ENCODE measurements at places on chromosomes 16 and 17. TPM values are rescaled to one million over a fixed set of nuclear protein-coding genes. Genes with fewer than 3 reads are reported as not detected.

Gene PITPNM3
- 1.9 TPM for total RNA-seq

Gene SLC16A13
- total RNA-seq, result 11.7 TPM

Gene ADGRG1
- total RNA-seq, result 0.75 TPM

- no peak overlapping the region for H3K27ac ChIP-seq
- H3K36me3 ChIP-seq, result no peaks in the 10 kb centered on the region
- H3K27me3 ChIP-seq, result no peaks in the 10 kb centered on the region
- peaks cover 6% of the 10 kb centered on the region for H3K4me1 ChIP-seq
These were observed 5.1 kb upstream of the KLHL36 start for GRCh38 chr16:84643180-84643583.

- peaks cover 16% of the 10 kb centered on the region for H3K27me3 ChIP-seq
- DNase-seq, result no peak
- H3K36me3 ChIP-seq, result no peaks in the 10 kb centered on the region
- no peak overlapping the region for H3K4me3 ChIP-seq
- no peak overlapping the region for H3K27ac ChIP-seq
These were observed 11.4 kb upstream of the C16orf78 start for GRCh38 chr16:49362230-49362629.

GRCh38 chr16:8950580-8951077 lies 13.1 kb downstream of the USP7 start:
- no peaks in the 10 kb centered on the region for H3K36me3 ChIP-seq
- no peak for DNase-seq
- no peaks in the 10 kb centered on the region for H3K27me3 ChIP-seq
- H3K4me3 ChIP-seq, result no peak overlapping the region
- H3K4me1 ChIP-seq, result peaks cover 27% of the 10 kb centered on the region

Gene C16orf74
- total RNA-seq, result 3.8 TPM

DNA sequence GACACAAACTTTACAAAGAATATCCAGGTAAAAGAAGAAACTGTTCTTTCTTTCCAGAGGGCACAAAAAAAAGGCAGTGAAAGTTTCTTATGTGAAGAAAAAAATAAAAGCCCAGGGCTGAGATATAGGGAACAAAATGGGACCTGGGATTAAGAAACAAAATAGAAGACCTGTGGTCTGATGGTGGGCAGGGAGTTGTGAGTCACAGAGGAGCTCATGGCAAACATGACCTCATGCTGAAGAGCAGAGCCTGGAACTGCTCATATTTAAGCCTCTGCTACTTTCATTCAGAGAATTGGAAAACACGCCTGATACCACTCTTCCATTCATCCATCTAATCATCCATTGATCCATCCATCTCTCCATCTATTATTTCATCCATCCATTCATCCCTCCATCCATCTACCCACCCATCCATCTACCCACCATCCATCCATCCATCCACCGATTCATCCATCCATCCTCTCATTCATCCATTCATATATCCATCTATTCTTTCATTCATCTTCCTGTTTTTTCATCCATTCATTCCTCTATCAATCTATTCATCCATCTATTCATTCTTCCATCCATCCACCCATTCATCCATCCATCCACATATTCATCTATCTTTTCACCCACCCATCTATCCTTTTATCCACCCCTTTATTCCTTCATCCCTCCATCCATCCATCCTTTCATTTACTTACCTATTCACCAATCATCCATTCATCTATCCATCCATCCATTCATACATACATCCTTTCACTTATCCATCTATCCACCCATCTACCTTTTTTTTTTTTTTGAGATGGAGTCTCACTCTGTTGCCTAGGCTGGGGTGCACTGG lies 30.0 kb downstream of the WFDC1 start:
- H3K4me1 ChIP-seq, result no peaks in the 10 kb centered on the region
- H3K4me3 ChIP-seq, result no peak overlapping the region
- no peak overlapping the region for H3K27ac ChIP-seq
- H3K27me3 ChIP-seq, result no peaks in the 10 kb centered on the region
- DNase-seq, result no peak

DNA sequence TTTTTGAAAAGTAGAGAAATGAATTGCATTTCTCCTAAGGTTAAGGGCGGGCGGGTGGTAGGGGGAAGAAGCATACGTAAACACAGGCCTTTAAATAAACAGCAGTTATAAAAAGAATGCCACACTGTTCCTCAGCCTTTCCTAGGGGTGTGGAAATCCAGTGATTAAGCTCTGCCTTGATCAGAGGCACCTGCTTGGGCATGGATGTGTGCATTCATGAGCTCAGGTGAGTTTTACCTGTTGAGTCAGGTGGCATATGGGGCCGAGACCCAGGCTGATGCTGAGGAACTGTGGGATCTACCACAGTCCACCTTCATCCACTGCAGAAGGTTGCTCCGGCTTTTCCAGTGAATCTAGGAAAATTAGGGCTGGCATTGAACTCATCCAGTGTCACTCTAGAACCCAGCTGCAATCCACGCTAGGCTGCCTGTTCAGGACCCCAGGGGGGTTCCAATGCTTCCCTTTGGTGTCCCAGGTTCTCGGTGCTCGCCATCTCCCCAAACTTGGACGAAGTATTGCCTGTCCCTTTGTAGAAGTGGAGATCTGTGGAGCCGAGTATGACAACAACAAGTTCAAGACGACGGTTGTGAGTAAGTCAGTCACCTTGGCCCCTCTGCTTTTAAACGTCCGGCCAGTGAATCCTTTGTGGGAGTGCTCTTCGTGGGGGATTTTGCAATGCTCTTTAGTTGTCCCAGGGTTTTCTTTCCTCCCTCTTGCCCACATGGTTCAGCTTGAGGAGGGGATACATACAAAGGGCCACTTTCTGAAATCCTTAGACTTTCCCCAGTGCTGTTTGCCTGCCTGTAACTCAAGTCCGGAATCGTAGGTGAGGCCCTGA lies 72.7 kb downstream of the SDR42E1 start:
- H3K4me3 ChIP-seq, result no peak overlapping the region
- H3K27me3 ChIP-seq, result no peaks in the 10 kb centered on the region
- H3K4me1 ChIP-seq, result no peaks in the 10 kb centered on the region
- DNase-seq, result no peak
- no peaks in the 10 kb centered on the region for H3K36me3 ChIP-seq

Gene MYH8
- not detected for total RNA-seq

DNA sequence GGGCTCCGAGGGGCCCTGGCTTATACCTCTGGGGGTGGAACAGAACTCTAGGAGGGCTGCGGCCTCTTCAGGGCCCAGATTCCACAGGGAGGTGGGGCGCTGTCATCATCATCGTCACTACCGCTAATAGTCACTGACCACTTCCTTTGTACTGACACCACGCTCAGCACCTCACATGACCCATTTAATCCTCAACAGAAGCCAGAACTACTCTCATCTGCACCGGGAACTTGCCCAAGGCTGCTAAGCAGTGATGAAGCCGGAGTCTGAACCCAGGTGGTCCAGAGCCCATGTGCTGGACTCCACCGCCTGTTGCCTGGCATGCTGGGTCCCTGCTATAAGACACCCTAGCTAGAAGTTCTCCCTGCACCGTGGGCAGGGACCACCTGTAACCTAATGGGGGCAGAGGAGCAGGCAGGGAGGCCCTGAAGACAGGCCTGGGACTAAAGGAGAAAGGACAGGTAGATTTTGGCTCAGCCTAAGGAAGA lies 12.0 kb downstream of the UNC13D start:
- H3K4me1 ChIP-seq, result peaks cover 17% of the 10 kb centered on the region
- H3K27me3 ChIP-seq, result no peaks in the 10 kb centered on the region
- no peak overlapping the region for H3K4me3 ChIP-seq
- H3K36me3 ChIP-seq, result no peaks in the 10 kb centered on the region
- no peak overlapping the region for H3K27ac ChIP-seq

- H3K27me3 ChIP-seq, result peaks cover 7% of the 10 kb centered on the region
- H3K4me3 ChIP-seq, result no peak overlapping the region
- DNase-seq, result peak; percentile 93
- no peaks in the 10 kb centered on the region for H3K36me3 ChIP-seq
- no peak overlapping the region for H3K27ac ChIP-seq
- H3K4me1 ChIP-seq, result no peaks in the 10 kb centered on the region
These were observed 44.4 kb upstream of the METTL9 start for GRCh38 chr16:21554795-21555585.

DNA sequence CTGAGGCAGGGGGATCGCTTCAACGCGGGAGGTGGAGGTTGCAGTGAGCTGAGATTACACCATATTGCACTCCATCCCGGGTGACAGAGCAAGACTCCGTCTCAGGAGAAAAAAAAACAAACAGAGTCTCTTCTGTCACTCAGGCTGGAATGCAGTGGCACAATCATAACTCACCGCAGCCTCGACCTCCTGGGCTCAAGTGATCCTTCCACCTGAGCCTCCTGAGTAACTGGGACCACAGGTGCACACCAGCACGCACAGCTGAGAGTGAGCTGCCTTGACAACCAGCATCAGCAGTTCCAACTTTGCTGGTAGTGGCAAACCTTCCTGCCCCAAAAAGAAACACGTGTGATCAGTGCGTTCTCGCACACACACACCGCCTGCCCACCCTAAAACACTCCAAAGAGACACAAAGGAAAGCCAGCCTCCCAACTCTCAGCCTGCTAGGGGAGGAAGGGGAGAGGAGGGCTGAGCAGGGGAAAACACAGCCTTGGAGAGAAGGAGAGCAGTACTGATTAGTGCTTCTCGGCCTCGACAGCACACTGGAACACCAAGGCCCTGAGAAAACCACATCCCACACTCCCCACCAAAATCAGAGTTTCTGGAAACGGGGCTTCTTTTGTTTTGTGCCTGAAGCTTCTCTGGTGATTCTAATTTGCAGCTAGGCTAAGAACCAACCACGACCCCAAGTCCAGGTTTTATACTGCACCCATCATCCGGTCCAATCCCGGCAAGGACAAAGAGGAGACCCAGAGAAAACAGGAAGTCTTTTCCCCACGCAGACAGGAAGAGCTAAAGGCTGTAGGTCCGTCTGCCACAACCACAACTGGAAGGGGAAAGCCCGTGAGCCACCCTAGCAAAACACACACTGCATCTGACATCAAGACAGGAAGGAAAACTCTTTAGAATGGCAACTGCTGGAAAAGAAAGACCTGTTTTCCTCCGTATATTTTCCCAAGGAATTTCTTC lies 28.8 kb downstream of the ZCCHC14 start:
- H3K27ac ChIP-seq, result peak overlapping the region; percentile 77
- no peaks in the 10 kb centered on the region for H3K36me3 ChIP-seq
- no peak for DNase-seq
- peaks cover 40% of the 10 kb centered on the region for H3K4me1 ChIP-seq

- H3K36me3 ChIP-seq, result no peaks in the 10 kb centered on the region
- H3K4me1 ChIP-seq, result no peaks in the 10 kb centered on the region
- DNase-seq, result no peak
These were observed 218.1 kb downstream of the XYLT1 start for GRCh38 chr16:17252701-17253100.

Gene PLA2G10
- total RNA-seq, result not detected

Gene WFIKKN2
- total RNA-seq, result not detected

DNA sequence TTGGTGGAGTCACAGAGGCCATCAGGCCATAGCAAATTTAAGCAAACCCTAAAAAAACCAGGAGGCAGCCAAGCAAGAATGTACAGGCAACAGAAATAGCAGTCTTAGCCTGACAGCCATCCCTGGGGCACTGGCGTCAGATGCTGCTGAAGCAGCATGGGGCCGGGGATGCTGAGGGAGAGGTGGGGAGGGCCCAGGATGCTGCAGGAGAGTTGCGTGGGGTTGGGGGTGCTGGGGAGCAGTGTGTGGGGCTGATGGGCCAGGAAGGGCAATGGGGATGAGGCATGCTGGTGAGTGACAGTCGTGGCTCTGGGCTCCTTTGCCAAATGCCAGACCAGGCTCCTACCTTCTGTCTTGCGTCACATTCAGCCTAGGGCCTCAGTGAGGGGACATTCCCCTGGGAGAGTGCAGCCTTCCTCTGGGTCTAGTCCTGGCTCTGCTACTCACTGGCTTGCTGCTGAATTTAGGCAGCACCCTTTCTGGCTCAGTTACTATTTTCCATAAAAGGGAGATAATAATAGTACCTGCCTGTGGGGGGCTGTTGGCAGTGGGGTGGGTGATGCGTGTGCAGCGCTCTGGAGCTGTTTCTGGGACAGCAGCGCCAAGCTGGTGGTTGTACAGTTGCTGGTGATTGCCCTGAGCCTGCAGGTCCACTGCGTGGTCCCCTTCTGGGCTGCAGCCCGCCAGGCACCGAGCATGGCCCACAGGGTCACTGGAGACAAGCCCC lies 88.1 kb downstream of the AMFR start:
- no peak overlapping the region for H3K27ac ChIP-seq
- no peaks in the 10 kb centered on the region for H3K27me3 ChIP-seq
- no peak for DNase-seq
- H3K4me3 ChIP-seq, result no peak overlapping the region

DNA sequence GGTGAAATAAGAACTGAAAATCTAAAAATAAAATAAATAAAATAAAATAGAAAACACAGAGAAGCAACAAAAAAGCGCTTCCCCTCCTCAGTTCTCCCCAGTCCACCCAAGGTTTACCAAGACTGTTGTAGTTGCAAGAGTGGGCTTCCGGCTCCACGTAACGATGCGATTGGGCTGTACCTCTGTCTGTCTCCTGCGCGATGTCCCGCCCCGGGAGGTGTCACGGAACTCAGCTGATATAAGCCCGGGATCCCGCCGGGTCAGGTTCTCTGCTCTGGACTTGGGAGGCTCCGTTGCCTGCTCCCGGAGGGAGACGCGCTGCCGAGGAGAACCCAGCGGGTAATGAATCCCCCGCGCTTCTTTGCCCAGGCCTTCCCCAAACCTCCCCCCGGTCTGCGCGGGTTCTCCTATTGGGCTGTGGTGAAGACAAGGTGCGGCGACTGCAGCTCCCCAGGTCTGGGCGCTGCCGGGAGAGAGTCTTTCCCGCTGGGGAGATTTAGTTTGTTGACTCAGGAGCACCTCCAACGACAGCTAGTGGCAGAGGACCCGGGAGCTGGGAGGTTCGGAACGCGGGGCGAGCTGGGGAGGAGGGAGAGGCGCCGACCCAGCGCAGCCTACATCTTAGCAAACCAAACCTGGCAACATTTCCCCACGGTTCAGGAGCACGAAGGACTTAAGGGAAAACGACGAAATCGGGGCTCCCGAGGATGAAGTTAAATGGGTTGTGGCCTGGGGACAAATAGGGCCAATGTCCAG lies at the start of gene SLFN5:
Gene SLFN5 (plus strand): TSS at position 268 of the 756 bp plus-strand sequence. CDS start 15,619 bp downstream, outside the sequence.
- H3K36me3 ChIP-seq, result no peaks in the 10 kb centered on the region
- no peaks in the 10 kb centered on the region for H3K27me3 ChIP-seq
- H3K4me3 ChIP-seq, result peak within 1 kb of the TSS; percentile 76
- DNase-seq, result peak; percentile 80
- H3K4me1 ChIP-seq, result peaks cover 15% of the 10 kb centered on the region
- H3K27ac ChIP-seq, result peak within 1 kb of the TSS; percentile 74

GRCh38 chr16:50497592-50497991 lies 50.6 kb upstream of the NKD1 start:
- H3K4me3 ChIP-seq, result no peak overlapping the region
- H3K27ac ChIP-seq, result no peak overlapping the region
- no peaks in the 10 kb centered on the region for H3K4me1 ChIP-seq
- H3K36me3 ChIP-seq, result no peaks in the 10 kb centered on the region

Gene TMEM235
- not detected for total RNA-seq

Gene CYGB
- total RNA-seq, result 0.61 TPM

- H3K27ac ChIP-seq, result peak overlapping the region; percentile 94
- H3K27me3 ChIP-seq, result no peaks in the 10 kb centered on the region
- peak overlapping the region; percentile 87 for H3K4me3 ChIP-seq
These were observed 735 bp downstream of the PSMD11 start for GRCh38 chr17:32445074-32445415.

Measured in A673 (cell line).